ENCODE measurements at places on chromosomes 2 and 18. TPM values are rescaled to one million over a fixed set of nuclear protein-coding genes. Genes with fewer than 3 reads are reported as not detected.

Gene RBM44
- total RNA-seq = 5.0 TPM

Gene FBLN7
- total RNA-seq = not detected

GRCh38 chr18:9708434-9709303 is 568 bp downstream of the RAB31 start:
- peak; percentile 8 for DNase-seq

DNA sequence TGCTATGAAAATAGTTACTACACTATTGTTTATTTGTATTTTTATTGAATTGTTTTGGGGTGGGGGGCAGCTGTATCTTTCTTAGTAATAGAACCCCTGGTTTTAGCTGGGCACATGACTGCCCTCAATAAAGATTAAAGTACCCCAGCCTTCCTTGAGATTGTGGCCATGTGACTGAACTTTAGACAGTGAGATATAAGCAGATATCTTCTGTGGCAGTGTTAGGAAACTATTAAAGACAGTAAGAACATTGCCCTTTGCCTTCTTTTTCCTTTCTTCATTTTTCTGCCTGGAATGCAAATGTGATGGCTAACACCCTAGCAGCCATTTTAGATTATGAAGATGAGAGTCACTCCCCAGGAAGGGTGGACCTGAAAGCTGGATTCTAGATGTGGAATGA is 47.9 kb upstream of the AKAIN1 start:
- no peak for DNase-seq

GRCh38 chr2:220533485-220533884 is 906.1 kb downstream of the SLC4A3 start:
- DNase-seq = no peak

DNA sequence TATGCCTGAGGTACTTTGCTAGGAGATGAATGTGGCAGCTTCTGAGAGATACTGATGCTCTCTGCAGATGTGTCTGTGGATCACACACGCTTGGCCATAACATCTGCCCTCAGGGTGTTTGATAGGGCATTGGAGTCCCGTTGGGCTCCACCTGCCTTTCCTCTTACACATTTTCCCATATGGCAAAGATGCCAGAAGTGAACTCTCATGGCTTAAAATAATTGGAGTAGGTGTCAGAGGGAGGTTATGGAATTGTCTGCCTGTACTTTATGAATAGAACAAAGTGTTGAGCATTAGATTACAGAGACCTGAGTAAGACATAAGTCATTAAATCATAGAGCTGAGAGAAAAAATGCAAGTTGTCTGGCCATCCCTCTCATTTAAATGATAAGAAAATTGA is 75.3 kb upstream of the PNPT1 start:
- DNase-seq = no peak

DNA sequence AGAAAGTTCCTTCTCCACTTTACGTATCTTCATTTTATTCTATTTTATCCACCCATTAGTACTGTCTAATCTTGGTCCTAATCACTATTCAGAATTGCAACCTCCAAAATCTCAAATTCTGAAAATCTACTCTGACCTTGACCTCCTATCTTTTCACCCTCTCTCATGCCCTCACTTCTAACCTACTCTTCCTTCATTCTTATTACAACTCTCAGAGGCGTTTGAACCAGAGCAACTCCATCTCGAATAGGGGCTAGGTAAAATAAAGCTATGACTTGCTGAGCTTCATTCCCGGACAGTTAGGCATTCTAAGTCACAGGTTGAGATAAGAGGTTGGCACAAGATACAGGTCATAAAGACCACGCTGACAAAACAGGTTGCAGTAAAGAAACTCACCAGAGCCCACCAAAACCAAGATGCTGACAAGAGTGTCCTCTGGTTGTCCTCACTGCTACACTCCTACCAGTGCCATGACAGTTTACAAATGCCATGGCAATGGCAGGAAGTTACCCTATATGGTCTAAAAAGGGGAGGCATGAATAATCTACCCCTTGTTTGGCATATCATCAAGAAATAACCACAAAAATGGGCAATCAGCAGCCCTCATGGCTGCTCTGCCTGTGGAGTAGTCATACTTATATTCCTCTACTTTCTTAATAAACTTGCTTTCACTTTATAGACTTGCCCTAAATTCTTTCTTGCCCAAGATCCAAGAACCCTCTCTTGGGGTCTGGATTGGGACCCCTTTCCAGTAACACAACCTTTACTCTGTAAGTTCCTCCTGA is 11.4 kb downstream of the CCDC88A start:
- no peak for DNase-seq

Gene FOSL2
- total RNA-seq = 455 TPM

DNA sequence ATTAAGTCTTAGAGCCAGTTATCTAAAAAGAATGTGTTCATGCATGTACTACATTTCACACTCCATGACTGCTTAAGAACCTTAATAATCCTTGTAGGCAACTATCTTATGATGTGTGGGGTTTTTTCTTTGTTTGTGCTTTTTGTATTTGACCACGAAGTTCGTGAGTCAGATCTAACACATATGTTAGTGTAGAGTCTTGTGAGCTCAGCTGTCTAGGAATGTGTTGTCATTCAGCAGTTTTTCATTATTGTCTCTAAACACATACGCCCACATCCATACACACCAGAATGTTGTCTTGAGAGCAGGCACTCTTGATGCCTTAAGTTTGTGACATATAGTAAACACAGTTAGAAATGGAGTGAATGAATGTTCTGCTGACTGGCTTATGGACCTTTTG is 38.4 kb downstream of the CAB39 start:
- peak; percentile 19 for DNase-seq

Gene AFF3
- 4.6 TPM for total RNA-seq

DNA sequence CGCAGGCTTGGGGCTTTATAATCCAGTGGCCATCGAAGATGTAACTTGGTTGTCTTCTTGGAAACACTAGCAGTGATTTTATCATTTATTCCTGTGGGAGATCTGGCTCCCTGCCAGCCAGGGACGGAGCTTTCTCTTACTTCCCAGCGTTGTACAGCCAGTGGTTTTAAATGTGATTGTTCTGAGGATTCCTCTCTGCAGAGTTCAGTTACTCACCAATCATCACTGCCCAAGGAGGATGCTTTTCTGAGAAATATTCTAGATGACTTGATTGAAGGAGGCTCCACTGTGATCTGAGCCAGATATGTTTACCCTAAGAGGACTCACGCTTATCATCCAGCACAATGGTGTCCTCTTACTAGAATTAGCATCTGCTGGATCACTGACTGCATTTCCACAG is 744.3 kb downstream of the RNF144A start:
- DNase-seq = no peak

DNA sequence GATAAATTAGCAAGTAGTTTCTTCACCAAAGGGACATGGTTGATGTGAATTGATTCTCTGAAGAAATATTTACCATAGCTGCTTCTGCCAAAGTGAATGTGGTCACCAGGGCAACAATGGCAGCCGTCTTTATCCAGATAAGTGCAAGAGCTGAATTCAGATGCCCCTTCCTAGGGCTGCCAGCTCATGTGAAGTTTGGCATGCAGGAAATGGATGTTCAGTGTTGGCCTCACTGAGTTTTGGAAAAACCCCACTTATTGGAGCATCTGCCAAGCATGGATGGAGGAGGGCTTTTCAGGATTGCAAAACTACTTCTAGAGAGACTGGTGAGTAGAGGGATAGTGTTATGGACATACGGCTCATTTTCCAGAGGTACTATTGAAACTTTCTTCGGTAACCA is 80.8 kb downstream of the FMNL2 start:
- DNase-seq = no peak

DNA sequence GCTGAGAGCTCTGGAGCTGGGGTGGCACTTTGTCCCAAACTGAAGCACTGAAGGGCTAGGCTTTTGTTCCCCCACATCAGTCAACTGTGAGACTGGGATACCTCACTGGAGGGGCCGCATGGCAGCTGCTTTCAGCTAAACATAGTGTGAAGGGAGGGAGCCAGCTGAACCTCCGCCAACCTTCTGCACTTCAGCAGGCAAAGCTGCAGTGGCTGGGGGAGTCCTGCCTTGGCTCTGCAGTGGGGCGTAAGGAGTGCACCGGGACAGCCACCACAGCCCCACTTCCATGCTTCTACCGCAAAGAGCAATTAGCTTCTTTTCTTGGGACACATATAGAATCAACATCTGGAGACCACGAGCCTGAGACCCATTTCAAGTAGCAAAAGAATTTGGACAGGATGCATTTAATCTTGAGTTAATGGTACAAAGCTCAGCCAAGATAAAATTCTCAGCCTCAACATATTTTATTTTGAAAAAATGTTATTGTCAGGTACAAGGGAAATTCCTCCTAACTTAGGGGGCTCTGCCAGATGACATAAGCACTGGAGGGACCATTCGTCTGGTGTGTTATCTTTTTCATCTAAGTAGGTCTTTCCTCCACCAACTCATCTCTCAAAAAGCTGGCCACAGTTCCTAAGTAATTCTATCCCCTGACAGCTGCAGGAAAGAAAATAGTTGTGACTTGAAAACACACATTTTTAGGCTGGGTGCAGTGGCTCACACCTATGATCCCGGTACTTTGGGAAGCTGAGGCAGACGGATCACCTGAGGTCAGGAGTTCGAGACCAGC is 25.6 kb upstream of the MYCN start:
- no peak for DNase-seq

GRCh38 chr2:238972146-238972445 is 124.2 kb downstream of the TWIST2 start:
- no peak for DNase-seq

DNA sequence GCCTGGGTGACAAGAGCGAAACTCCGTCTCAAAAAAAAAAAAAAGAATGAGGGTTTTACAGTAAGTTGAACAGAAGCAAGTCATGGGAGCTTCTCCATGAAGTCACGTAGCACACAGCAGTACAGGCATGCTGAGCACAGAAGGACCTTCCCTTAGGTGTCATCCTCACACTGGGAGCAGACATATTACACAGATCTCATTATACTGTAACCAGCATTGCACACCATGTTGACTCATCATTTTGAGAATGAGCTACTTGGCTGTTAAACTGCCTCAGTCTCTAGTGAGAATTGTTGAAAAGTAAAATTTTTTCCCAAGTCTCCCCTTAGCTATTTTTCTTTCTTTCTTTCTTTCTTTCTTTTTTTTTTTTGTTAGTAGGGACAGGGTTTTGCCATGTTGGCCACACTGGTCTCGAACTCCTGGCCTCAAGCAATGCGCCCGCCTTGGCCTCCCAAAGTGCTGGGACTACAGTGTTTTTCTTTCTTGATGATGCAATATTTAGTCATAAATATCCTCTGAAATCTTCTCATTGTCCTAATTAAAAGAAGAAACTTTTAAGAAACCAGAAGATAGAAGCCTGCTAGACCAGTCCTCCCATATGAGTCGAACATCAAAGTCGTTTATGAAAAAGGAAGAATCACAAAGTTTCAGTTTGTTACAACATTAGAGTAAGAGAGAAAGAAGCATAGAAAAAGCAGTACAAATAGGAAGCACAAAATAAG is 37.9 kb upstream of the PPP1CB start:
- DNase-seq = no peak

Gene CFAP65
- total RNA-seq = not detected

- DNase-seq = no peak
Measured at GRCh38 chr2:120283649-120284048, 31.0 kb downstream of the RALB start.

Gene CD207
- total RNA-seq = not detected

GRCh38 chr2:158482594-158482993 is 25.8 kb downstream of the PKP4 start:
- DNase-seq = no peak

DNA sequence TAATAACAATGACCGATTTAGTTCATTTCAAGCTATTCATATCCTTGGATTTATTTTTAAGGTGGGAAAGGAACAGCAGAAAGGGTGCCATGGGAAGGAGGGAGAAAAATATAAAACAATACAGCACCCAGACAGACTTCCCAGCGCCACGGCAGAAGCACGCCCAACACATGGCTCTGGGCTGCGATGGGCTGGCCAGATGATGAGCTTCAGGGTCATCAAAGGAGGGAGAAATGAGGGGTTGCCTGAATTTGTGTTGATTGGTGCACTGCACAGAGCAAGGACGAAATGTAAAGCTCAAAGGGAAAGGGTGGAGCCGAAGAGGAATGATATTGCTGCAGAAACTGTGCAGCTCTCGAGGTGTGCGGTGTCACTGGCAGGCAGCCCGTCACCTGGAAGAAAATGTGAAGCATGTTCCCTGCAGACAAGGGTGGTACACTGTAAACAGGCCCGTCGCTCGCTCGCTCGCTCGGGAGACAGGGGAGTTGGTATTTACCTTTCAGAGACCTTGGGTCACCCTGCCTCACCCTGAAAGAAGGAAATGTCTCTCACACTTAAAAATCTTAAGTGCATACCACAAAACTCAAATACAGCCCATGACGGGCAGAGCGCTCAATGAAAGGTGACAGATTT is 195.5 kb upstream of the CTAGE1 start:
- no peak for DNase-seq

GRCh38 chr2:235343869-235344268 is 150.0 kb upstream of the AGAP1 start:
- no peak for DNase-seq

DNA sequence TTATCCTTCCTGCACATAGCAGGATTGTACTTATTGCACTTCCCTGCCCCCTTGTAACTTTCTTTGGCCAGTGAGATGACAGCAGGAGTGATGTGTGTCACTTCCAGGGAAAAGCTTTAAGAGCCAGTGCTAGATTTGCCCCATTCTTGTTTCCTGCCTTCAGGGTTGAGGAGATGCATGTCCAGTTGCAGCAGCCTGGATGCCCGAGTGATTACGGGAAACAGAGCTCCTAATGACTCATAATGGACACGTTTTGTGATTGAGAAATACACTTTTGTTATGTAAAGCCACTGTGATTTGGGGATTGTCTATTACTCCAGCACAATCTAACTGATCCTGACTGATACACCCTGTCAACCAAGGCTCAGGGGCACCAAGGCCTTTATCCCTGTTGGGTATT is 5.0 kb upstream of the TET3 start:
- DNase-seq = no peak

DNA sequence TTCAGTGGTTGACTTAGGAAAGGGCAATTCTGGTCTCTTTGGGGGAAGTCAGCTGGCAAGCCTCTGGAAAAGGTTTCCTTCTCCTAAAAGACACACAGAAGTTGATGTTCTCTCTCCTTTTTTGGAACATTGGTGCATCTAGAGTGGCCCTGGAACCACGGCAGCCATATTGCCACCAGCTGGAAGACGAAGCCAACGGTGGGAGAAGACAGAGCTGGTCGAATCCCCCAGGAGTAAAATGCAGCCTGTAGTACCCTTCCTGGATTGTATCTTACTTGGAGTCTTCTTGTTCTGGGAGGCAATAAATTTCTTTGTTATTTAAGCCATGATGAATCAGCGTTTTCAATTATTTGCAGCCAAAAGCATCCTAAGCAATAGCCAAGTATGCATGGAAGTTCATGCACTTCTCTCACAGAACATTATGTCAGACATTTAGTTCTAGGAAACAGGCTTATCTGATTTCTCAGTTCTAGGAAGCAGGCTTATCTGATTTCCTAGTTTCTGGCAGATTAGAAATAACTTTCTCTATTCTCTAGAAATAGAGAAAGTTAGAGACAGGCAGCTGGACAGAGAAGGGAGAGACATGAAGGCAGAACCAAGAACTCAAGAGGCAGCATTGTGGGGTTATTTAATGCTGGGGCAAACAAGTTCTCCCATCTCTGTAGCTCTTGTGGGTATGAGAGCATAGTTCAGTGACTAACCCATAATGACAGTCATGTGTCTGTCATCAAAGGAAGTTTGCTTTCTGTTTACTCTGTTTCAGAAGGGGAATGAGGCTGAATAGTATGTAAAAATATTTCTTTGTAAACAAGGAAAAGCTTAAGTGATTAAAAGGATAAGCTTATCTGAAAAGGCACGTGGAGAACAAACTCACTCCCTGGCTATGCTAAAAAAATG is 40.5 kb upstream of the NABP1 start:
- DNase-seq = no peak
